ENCODE measurements at places on chromosomes 3 and 15.

DNA sequence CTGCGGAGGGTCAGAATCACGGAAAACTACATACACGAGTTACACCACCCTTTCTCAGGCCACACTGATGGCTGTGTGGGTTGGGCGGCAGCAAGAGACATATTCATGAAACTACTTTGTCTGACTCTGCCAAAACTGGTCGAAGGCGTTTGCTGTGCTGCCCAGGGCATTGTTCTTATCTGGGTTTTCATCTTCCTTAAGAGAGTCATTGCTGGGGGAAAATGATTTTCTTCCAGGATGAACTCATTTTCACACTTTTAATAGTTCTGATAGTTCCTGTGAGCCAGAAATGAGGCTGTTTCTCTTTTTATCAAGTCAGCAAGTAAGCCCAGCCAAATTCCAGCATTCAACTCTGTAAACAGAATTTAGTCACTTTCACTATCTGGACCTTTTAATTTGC, 47.6 kb downstream of the TRIM71 start:
- peak; percentile 77 for DNase-seq

- peak; percentile 89 for DNase-seq
Measured at GRCh38 chr3:129440618-129441190, 680 bp downstream of the IFT122 start.

- DNase-seq: peak; percentile 61
Measured at GRCh38 chr3:122774564-122774963, 19.1 kb downstream of the HSPBAP1 start.

GRCh38 chr3:181725830-181726229, 14.1 kb downstream of the SOX2 start:
- no peak for DNase-seq

DNA sequence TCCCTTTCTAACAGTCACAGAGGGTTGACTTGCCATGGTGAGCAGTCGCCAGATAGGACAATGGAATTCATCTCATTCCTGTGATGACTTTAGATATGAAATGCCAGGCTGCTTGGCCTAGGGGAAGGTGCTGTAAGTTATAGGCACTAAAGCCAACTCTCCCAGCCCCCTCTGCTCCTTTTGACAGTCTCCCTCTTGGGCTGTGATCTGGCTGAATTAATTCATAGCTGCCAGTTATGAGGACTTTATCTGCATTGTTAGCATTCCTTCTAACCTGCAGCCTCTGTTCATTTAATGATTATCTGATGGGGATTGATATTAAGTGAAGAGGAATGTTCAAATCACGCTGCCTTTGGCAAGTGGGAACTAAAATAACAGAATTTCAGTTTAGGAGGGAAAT, 427.1 kb upstream of the RASGRP1 start:
- DNase-seq: peak; percentile 25

DNA sequence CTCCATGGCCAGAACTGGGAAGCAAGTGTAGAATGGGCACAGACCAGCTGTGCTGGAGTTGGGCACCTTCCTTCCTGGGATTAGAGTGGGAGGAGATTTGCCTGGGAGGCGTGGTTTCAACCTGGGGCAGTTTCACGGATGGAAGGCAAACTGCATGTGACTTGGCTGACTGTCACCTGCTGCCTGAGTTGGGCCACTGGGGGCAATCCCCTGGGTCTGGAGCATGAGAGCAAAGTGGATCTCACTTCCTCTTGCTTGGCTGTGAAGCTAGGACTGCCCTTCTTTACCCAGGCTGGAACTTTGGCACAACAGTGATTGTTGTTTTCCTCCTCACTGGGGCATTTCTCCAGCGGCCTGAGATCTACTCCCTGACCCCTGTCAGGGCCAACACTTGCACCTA, 1247.0 kb upstream of the EPHA6 start:
- no peak for DNase-seq

GRCh38 chr3:111012388-111013248, 59.0 kb upstream of the NECTIN3 start:
- no peak for DNase-seq

- DNase-seq: no peak
Measured at GRCh38 chr3:66504850-66505641, 4.2 kb upstream of the LRIG1 start.
